ENCODE measurements at places on chromosomes 3 and 15.

GRCh38 chr15:74441248-74441941, 7.6 kb upstream of the SEMA7A start:
- no peak for DNase-seq

- no peak for DNase-seq
These were observed 90.1 kb downstream of the NEK10 start for GRCh38 chr3:27279123-27279522.

DNA sequence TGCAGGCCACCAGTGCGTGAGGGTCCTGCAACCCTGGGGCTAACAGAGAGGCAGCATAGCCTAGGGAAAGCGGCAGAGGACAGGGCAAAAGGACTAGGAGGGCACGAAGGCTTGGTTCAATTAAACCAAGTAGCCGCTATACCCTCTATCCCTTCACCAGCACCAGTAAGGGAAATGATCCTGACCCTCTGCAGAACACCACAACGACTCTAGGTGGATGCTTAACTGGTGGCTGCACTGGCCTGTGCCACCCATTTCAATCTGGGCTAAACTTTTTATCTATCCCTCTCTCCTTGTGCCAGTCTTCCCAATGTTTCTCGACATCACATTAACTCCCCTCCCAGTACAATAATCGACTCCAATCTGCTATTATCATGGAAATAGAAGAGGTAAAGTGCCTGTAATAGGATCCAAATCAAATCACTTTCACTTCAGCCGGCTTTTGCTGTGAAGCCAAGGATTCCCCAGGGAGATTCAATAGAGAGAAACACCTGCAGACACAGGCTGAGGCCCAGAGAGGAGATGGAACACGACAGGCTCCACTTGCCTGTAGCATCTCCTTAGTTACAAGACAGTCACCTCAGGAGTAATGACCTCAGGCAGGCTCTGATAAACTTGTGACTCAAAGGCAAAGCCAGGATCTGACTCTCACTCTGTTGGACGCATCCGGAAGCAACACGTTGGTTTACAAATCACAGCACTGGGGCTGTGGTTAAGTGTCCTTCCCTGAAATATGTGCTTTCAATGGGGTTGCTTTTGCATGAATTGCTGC, 791.6 kb upstream of the ARRDC4 start:
- no peak for DNase-seq

- no peak for DNase-seq
These were observed 9.5 kb downstream of the H1-8 start for GRCh38 chr3:129552287-129553050.

GRCh38 chr15:69074843-69075224, 60.3 kb downstream of the NOX5 start:
- DNase-seq = no peak
